ENCODE measurements at places on chromosomes 4 and X. TPM values are rescaled to one million over a fixed set of nuclear protein-coding genes. Genes with fewer than 3 reads are reported as not detected.

Gene VEGFD
- not detected for total RNA-seq

GRCh38 chr4:43348591-43348990, 456.1 kb downstream of the GRXCR1 start:
- DNase-seq: no peak
- H3K27me3 ChIP-seq: no peaks in the 10 kb centered on the region
- H3K36me3 ChIP-seq: no peaks in the 10 kb centered on the region
- no peak overlapping the region for H3K4me3 ChIP-seq

DNA sequence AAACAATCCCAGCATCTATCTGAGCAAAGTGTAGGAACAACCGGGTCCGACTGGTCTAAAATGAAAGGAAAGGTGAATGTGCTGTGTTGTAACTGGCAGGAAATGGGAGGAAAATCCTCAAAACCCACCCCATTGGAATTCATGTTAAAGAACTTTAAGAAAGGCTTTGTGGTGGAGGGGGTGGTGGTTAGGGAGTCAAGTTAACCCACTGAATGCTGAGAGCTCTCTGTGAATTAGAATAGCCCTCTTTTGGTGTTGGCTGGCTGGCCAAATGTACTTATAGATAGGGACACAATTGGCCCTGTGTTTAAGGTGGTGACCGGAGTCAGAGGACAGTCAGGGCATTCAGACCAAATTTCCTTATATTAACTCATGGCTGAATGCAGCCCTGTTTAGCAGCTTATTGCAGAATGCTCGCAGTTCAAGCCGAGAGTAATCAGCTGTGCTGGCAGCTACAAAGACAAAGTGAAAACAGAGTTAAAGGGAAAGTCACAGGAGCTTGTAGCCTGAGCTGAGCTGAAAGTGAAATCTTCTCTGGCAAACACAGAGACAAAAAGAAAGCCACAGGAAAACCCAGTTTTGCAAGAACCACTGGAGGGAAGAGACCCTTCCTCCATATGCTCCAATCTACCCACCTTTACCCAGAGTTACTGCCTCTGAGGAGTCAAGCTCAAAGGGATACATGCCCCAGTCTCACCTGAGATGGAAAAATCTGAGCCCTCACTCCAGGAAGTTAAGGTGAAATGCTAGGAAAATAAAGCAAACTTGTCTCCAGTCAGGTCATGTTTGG, 38.5 kb upstream of the UGT2B7 start:
- no peak overlapping the region for H3K27ac ChIP-seq
- DNase-seq: no peak
- H3K4me3 ChIP-seq: no peak overlapping the region
- no peaks in the 10 kb centered on the region for H3K36me3 ChIP-seq

GRCh38 chr4:60934566-60935295, 265.4 kb upstream of the ADGRL3 start:
- no peaks in the 10 kb centered on the region for H3K36me3 ChIP-seq
- no peak overlapping the region for H3K27ac ChIP-seq
- no peak for DNase-seq
- H3K27me3 ChIP-seq: no peaks in the 10 kb centered on the region
- H3K4me1 ChIP-seq: no peaks in the 10 kb centered on the region

- no peaks in the 10 kb centered on the region for H3K27me3 ChIP-seq
- no peak overlapping the region for H3K27ac ChIP-seq
- H3K4me3 ChIP-seq: no peak overlapping the region
- no peak for DNase-seq
These were observed 1668.1 kb upstream of the AGA start for GRCh38 chr4:179110356-179110755.
